Caudate nucleus (tissue), 63 donors: ENCODE measurements at places on chromosomes 12 and 14.

DNA sequence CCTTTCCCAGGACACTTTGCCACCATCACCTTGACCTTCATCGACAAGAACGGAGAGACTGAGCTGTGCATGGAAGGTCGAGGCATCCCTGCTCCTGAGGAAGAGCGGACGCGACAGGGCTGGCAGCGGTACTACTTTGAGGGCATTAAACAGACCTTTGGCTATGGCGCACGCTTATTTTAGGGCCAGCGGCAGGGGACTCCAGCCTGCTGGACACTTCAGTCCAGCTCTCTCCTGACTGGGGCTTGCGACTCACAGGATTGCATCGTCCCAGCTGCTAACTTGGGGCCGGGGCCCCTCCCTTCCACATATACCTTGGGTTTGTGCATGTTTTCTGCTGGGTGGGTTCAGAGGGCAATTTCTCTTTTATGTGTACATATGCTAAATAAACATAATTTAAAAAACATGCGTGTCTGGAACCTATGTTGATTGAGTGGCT, 11.2 kb downstream of the AHSA1 start:
- no peak for DNase-seq

GRCh38 chr14:24436355-24437019, 6.1 kb downstream of the SDR39U1 start:
- peak; percentile 5 for DNase-seq

GRCh38 chr12:53695152-53696145, 19.6 kb upstream of the ATP5MC2 start:
- no peak for DNase-seq

DNA sequence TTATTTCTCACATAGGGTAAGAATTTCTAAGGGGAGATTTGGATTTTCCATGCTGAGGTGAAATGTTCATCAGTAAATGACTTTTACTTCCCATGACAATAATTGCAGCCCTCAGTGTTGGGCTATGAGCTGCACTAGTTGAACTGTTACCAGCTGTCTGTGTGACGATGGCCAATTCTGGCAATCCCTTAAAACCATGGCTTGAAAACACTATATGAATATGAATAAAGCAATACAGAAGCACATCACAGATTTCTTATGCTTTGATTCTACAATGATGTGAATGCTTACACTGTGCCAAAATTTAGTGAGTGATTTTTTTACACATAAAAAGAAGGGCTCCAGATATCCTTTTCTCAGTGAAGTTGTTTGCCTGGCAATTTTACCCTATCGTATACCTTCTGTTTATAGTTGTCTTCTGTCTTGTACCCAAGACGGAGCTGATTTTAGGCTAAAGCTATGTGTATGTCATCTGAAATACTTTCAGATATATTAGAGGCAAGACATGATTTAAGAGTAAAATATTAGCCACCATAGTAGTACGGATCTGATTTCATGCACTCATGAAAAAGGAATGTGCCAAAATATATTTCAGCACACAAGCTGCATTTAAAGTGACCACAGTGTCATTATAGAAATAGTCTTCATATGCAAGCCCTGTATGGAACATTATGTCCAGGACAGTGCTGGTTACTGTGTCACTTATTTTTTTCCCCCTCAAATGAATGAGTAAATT, 52.0 kb downstream of the SLC38A4 start:
- DNase-seq, result no peak

- DNase-seq, result no peak
Observed at GRCh38 chr12:583251-583869, 79.9 kb downstream of the NINJ2 start.

DNA sequence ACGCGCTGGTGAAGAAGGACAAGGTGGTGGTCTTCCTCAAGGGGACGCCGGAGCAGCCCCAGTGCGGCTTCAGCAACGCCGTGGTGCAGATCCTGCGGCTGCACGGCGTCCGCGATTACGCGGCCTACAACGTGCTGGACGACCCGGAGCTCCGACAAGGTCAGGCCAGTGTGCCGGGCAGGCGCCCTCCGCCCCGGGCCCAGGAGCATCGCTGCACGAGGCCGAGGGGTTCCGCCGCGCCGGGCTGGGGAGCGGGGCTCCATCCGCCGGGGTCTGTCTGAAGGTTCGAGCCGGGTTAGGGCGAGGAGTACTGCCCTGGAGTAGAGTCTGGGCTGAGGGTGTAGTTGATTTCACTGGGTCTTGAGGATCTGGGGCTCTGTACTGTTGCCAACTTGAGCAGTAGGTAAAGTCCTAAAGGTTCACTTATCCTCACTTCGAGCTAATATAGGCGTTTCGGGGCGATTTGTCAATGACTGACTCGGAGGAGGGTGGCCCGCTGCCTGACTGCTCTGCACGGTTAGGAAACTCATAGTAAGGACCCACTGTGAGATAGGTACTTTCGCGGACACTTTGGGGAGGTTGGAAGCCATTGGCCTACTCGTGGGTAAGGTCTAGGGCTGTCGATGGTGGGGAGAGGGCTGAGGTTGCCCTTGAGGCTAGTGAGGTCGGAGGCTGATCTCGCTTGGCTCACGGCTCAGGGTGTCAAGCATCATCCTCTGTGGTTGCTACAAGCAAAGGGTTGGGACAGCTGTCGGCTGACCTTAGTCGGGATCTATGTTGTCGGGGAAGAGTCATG, 574 bp downstream of the GLRX5 start:
- DNase-seq, result no peak

GRCh38 chr14:60965402-60965801, 15.5 kb downstream of the TRMT5 start:
- no peak for DNase-seq

GRCh38 chr14:50790589-50790988, 40.4 kb downstream of the NIN start:
- no peak for DNase-seq

DNA sequence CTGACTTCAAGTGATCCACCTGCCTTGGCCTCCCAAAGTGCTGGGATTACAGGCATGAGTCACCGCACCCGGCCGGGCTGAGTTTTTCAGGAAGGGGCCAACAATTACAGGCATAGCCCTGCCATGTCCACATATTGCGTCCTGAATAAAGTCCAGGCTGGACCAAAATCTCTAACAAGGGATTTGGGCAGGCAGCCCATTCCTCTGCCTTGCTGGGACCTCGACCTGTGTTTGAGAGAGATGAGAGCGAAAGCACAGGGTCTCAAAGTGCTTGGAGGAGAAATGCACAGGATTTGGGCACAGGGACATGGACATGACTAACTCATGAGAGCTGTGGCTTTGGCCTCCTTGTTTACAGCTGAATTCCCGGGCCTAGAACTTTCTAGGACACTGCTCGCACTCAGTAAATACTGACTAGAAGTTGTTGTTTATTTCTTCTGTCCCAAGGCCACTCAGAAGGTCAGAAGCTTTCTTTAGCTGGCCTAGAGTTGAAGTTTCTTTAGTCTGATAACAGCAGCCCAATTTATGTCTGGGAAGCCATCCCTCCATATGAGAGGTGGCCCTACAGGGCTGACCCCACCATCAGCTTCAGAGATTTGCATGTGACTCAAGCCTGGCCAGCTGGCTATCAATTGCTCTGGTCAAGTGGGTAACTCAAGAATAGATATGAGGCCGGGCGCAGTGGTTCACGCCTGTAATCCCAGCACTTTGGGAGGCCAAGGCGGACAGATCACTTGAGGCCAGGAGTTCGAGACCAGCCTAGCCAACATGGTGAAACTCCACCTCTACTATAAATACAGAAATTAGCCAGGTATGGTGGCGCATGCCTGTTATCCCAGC, 11.7 kb downstream of the CAMKK2 start:
- no peak for DNase-seq

DNA sequence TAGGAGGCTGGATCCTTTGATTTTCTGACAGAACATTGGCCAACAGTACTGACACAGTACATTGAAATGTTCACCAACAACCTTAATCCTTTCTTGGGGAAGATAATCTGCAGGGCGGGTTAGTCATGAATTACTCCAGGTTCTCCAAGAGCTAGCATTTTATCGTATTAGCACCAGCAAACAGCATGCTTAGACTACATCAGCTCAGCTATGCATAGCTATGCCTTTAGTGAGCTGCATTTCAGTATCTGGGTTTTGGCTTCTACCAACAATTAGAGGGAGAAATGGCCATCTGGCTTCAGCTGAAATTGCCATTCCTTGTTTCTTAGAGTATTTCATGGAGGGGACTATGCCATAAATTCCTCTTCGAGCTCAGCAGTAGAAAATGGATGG, 33.8 kb downstream of the SAMD4A start:
- no peak for DNase-seq

DNA sequence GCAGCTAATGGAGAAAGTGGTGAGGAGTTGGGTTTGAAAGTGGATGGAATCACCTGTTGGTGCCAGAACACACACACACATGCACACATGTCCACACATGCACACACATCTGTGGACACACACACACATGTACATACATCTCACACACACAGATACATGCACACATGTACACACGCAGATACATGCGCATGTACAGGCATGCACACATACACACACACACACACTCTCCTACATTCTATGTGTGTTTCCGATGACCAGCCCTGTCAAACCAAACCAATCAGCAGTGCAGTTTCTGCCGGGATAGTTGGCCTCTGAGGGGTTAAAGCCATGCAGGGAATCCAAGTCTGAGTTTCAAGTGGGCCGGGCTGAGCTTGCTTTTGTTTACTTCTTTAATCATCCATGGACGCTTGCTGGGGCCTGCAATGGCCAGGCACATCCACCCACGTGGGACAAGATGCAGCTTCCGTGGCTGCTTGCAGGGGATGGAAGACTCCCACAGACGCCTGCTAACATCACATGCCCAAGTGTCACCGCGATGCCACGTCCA, 52.5 kb downstream of the GALNT9 start:
- DNase-seq, result no peak

- no peak for DNase-seq
Observed at GRCh38 chr12:71214511-71215285, 56.9 kb upstream of the TSPAN8 start.

- DNase-seq, result no peak
Observed at GRCh38 chr12:116551952-116552772, 7.0 kb upstream of the MAP1LC3B2 start.

DNA sequence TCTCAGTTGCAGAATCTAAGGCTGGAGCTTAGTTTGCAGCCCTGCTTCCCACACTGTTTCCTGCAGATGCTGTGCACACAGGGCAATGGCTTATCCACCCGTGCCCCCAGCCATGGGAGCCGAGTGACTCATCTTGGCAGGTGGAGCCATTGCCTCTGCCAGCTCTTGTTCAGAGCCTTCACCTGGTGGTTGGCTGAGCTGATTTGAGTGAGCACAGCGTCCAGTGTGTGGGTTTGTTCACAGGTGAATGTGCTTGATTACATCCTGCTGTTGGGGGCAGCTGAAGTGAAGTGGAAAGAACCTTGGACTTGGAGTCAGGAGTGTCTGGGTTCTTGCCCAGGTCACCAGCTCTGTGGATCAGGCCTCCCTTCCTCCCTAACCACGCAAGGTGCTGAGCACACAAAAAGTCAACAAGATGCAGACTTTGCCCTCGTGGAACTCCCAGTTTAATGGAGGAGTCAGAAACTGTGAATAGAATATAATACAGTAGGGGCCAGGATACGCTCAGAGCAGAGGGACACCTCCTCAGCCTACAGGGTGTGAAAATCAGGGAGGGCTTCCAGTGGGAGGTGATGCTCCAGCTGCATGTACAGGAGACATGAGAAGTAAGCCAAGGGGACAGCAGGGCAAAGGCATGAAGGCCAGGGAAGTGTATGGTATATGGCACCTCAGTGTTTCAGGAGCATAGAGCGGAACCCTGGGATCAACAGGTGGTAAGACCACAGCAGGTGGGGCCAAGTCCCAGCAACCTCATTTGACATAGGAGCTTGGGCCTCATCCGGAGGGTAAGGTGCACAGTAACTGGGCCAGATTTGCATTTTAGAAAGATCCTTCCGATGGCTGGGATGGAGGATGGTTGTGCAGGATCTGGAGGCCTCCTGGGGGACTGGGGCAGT, 22.8 kb downstream of the JDP2 start:
- DNase-seq, result no peak

DNA sequence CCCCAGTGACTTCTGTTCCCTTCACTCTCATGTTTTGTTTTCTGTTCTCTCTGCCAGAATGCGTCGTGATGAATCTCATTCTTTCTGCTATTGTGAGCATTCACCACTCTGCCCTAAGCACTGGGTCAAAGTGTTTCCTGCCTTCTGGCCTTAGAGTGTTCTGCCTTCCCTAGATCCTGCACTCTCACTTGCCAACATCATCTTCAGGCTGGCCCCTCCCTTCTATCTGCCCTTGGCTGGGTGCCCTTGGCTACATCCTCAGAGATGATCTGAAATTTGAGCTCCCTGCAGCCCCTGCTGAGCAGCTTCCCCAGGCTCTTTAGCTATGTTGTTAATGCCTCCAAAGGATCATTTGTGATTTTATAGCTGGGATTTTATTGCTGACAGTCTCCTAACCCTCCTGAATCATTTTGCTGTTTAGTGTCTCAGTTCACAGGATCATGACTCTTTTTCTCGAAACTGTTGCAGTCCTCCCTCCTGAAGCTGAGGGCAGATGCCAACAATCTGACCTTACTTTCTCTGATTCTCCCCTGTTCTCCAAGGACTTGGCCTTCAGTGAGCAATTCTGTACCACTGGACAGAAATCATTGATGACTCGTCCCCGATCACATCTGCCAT, 4.5 kb downstream of the DHRS2 start:
- no peak for DNase-seq

DNA sequence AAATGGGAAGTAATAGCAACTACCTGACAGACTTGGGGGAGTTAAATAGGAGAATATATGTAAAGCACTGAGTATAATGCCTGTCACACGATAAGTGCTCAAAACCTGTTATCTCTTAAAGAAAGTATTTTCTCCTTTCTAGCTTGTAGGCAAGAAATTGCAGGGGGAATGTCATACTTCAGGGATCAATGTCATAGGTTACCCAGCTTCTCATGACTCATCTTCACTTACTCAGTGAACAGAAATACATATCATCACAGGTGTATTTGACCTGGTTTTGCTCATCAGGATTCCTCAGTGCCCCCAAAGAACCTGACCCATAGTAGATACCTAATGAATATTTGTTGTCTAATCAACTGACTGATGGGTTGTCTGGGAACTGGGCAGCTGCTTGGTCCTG, 285.0 kb upstream of the ATP2B1 start:
- DNase-seq, result no peak

DNA sequence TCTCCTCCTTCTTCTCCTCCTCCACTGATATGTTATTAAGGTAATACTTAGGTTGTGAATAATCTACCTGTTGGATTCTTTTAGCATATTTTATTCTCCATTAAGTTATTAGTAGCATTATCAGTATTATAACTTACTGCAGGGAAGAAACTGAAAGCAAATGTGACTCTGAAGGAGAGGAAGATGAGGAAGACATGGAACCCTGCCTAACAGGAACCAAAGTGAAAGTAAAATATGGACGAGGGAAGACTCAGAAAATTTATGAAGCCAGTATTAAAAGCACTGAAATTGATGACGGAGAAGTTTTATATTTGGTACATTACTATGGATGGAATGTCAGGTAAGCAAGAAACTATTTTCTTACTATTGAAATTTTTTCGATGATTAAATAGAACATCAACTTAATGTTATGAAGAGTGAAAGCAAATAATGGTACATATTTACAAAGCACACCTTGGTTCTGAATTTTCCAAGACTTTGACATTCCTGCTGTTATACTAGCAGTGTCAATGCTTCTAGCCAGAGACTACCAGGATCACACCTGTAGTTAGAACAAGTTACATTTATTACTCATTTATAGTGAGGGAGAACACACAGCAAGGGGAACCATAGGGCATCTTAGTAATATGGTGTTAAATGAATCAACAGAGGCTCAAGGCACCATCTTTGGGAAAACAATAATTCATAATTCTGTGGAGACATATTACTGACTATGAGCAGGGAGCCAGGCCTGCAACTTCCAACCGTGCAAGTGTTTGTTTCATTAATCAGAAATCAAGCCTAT, 42.0 kb upstream of the TOMM20L start:
- DNase-seq, result no peak

- DNase-seq, result no peak
Observed at GRCh38 chr12:4292341-4293073, 18.9 kb downstream of the CCND2 start.

GRCh38 chr12:51246254-51246853, 7.7 kb downstream of the DAZAP2 start:
- DNase-seq, result peak; percentile 6
